ENCODE measurements at places on chromosomes 1 and 21.

DNA sequence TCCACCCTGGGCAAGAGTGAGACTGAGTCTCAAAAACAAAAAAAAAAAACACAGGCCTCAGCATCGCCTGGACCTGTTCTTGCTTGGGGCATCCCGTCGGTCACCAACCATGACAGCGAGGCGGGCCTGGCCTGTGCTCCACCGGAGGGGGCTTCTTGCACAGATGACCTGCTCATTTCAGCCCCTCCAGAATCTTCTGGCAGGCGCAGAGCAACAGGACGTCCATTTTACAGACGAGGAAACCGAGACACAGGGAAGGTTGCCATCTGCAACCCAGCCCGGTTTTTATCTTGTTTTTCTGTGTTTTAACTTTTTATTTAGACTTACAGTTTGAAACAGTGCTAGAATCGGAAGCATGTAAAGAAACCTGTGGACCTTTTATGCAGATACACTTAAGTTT lies 918 bp downstream of the CSTB start:
- no peak for DNase-seq

DNA sequence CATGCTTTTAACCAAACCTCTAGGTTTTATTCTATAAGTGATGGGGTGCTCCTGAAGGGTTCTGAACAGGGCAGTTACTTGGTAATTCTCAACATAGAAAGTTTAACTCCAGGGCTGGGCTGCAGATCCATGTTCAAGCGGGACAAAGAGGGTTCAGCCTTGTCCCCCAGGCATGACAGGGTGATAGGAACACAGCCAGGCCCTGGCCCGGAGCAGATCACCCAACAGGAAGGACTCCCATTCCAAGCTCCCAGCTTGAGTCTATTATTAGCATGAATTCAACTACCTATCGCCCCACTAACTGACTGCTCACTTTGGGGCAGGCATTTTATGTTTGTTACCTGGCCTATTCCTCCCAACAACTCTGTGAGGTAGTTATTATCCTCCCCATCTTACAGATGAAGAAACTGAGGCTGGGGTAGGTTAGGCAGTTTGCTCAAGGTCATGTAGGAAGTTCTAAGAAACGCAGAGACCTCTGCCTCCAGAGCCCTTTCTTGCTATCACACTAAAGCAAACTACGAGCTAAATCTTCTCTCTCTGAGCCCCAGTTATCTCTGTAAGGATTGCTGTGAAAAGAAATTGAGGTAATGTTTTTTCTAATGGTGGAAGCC lies 14.5 kb downstream of the ASAP3 start:
- no peak for DNase-seq

DNA sequence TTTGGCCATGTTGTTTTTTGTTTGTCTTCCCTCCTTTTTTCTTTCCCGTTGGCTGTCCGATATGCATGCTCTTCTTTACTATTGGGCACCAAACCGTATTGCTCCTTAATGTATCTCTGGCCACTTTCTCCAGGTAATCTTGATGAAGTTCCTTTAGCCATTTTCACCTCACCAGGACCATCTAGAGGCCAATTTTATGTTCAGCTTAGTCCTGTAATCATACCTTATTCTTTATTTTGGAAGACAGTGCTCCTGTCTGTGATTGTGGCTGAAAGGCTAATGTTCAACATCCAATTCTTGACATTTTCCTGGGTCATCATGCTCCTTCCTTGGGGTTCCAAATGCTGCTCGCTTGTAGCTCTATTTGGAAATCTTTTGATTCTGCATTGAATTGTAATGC lies 169.5 kb downstream of the S1PR1 start:
- no peak for DNase-seq

DNA sequence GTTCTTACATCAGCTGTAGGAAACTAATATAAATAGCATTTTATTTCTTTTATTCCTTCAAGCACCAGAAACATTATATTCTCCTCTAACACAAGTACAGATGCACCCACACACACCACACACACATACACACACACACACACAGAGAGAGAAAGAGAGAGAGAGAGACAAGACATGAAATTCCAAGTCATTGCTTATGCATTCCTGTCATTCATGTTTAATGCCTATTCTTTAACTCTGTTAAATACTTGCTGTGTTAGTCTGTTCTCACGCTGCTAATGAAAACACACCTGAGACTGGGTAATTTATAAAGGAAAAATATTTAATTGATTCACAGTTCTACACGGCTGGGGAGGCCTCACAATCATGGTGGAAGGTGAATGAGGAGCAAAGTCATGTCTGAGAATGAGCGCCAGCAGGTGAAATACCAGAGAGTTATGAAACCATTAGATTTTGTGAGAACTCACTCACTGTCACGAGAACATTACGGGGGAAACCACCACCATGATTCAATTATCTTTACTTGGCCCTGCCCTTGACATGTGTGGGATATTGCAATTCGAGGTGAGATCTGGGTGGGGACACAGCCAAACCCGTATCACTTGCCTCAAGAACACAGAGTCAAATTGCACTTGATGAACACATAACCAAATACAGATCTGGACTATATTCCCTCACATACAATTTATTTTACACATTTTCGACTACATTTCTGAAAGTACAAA lies 1058.1 kb upstream of the TMPRSS15 start:
- no peak for DNase-seq

- no peak for DNase-seq
Observed at GRCh38 chr1:230797376-230797920, 50.3 kb downstream of the CAPN9 start.

DNA sequence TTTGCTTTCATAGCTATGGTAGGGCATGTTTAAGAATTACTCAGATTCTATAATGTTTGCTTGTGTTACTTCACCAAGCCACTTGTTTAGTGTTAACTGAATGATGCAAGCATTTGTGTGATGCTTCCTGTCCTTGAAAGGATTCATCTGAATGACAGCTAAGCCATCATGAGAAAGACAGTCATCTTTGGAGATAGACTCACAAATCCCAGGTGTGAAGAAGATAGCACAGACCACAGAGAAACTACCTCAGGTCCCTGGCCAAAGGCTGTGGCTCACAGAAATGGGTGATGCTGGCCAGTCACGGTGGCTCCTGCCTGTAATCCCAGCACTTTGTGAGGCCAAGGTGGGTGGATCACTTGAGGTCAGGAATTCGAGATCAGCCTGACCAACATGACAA lies 321.4 kb downstream of the DPYD start:
- no peak for DNase-seq

DNA sequence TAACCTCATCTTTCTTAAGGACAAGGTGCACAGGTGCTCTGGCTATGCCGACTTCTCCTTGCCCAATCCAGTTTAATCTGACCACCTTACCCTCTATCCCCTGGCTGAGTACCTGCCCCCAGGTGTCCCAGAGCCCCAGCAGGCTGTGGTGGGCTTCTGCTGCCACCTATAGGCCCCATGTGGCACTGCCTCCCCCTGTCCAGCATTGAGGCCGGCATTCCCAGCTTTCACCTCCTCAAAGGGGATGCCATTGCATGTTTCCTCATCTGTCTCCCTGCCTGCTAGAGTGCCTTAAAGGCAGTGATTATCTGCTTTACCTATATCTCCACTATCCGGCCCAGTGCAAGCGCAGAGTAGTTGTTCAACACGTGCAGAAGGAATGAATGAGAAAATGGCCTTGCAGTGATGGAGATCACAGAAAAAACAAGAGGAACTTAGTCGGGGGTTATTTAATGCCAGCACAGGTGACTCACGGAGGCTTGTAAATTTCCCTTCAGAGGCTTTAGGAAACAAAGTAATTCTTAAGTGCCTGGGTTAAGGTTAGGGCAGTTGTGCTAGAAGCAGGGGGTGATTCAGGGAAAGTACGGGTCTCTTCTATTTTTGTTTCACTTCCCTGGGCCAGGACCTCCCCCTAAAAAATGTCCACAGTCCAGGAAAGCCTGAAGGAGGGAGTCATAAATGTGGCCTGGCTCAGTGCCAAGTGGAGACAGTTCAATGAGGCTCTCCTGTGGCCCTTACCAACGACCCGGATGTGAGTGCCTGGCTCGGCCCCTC lies 131.8 kb upstream of the NGF start:
- peak; percentile 30 for DNase-seq

- no peak for DNase-seq
Observed at GRCh38 chr1:6770751-6771440, 14.4 kb upstream of the CAMTA1 start.

DNA sequence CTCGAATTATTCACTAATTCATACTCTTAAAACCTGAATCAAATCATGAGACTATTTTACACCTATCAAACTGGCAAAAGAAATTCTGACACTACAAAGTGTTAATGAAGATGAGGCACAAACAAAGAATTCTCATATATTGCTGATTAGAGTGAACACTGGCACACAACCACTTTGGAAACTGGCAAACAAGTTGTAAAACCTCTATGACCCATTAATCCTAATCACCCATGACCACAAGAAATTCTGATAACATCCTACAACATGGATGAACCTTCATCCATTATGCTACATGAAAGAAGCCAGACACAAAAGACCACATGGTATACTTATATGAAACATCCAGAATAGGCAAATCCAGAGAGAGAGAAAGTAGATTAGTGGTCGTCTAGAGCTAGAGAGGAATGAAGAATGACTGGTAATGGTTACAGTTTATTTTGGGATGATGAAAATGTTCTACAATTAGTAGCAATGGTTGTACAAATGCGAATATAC lies 8.5 kb downstream of the GPBP1L1 start:
- DNase-seq: no peak

DNA sequence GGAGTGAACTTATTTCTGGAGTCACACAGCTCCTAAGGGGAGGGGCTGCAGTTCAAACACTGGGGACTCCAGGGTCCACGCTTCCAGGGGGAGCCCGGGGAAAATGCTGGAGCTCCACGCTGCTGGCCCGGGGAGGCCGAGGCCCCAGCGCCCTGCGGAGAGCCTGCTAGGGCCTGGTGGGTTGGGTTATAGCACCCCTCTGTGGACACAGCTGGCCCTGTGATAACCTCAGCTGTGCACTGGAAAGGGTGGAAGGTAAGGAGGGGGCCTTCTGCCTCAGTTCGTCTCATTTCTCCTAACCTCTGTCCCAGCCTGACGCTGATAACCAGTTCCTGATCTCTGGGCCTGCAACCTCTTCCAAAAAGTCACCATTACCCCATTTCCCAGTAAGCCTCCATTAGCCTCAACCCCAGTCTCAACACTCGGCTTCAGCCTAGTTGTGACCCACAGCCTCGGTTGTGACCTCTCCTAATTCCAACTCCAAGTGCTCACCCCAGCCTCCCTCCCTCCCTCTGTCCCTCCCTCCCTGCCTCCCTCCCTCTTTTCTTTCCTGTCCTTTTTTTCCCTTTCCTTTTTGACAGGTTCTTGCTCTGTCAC lies 7.1 kb downstream of the NBL1 start:
- peak; percentile 37 for DNase-seq

- no peak for DNase-seq
Observed at GRCh38 chr1:63877816-63878215, 104.0 kb downstream of the ROR1 start.

DNA sequence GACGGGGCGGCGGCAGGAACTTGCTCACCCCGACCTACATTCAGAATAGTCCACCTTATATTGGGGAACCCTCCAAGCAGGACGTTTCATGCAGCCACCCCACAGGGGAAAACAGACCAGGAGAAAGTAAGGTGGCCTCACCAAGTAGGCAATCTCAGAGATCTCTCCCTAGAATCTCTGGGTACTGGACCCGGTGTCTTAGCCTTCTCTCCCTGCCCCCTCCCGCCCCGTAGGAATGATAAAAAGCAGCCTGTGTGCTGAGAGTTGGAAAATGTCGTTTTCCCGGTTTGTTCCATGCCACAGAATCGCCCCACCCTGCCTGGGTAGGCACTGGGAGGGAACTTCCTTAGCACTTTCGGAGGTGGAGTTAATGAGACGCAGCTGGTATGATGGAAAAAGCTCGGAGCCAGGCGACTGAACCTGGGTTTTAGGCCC lies 789 bp upstream of the PTPN14 start:
- DNase-seq: no peak

DNA sequence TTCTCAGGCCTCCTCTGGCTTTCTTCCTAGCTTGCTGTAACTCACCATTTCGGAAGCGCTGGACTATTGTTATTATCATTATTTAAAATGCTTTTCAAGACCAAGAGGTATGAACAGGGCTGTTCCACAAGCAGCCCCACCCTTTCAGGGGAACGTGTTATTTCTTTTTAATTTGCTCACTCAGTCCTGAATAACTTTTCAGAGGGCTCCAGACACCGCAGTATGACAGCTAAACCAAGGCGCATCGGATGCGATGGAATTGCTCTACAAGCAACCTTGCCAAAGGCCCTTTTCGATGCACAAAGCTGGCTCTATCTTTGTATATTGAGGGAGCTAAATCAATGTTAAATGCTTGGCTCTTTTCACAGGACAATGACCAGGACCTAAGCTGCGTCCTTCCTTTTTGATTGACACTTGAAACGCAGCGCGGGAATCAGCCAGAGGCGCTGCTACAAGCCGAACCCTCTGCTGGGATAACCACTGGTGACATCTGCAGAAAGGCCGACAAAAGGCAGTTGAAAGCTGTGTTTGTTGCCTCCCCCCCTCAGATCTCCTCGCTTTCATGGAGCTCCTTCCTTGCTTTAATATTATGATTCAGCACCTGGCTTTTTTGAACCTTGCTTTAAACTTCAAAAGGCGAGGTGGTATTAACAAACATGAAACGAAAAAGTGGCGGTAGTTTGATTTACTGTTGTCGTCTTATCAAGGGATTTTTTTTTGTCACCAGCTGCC lies 204.7 kb upstream of the PROX1 start:
- DNase-seq: no peak

- DNase-seq: no peak
Observed at GRCh38 chr1:67558449-67559193, 126.4 kb upstream of the GADD45A start.

- no peak for DNase-seq
Observed at GRCh38 chr1:193190096-193190744, 3.8 kb upstream of the B3GALT2 start.

- DNase-seq: no peak
Observed at GRCh38 chr1:211870156-211870555, 39.6 kb upstream of the LPGAT1 start.

GRCh38 chr1:63276624-63277023 lies 45.7 kb upstream of the FOXD3 start:
- no peak for DNase-seq

DNA sequence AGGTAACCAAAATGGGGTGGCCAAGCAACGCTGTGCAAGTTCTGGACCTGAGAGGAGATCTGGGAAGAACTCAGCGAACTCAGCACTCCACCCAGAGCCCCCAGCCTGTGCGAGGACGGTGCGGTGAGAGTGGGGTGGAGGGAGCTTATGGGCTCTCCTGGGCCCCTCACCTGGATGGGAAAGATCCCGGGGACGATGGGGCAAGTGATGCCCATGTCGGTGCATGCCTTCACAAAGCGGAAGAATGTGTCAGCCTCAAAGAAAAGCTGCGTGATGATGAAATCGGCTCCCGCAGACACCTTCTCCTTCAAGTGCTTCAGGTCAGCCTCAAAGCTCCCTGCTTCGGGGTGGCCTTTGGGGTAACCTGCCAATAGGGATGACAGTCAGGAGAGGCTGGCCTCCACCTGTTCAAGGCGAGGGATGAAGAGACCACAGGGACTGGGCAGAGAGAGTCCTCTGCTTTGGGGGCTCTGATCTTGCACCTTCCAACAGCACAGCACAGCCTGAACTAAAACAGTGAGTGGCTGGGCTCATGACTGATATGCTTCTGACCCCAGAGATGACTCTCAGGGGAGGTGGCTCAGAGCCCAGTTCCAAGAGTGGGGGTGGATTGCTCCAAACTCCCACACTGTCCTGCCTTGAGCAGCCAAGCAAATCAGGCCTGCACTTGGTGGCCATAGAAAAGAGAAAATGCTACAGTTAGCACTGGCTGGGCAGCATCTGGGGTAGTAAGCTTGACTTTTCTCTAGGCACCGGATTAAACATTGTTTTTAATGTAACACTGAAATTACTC lies 9.5 kb downstream of the MTHFR start:
- DNase-seq: no peak
